Central memory CD4-positive, alpha-beta T cell (primary cell): ENCODE measurements at places on chromosomes 1 and 21.

DNA sequence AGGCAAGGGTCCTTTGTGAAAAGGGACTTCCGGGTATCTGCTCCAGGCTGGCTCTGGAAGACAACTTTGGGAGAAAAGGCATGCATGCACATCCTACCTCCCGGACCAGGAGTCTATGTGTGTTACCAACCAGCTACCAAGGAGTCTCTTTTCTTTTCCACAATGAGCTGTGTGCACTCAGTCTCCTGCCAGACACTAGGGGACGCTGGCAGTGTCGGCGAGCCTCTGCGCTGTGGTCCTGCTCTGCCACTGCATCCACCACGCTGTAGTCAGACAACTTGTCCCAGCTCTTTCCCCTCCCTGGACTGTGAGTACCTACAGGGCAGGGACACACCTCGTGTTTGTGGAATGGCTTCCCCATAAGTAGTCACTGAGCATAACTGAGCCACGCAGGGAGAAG is 5.1 kb upstream of the SSR2 start:
- no peak for DNase-seq

DNA sequence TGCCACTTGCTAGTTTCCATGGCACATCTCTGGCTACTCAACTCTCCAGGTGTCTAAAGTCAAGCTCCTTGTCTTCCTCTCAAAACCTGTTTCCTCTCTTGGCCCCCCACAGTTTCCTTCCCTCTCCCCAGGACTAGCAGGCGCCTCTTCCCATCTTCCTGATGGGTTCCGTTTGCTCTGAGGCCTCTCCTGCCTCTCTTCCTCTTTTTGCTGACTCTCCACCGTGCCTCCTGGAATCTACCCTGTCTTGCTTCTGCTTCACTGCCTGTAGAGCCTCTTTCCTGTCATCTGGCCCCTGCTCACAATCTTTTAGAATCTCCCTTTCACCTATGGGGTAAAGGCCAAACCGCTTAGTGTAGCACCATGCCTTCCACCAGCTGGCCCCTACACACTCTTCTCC is 21.8 kb upstream of the LHX4 start:
- no peak for DNase-seq

GRCh38 chr1:22457345-22457744 is 5.7 kb downstream of the ZBTB40 start:
- no peak for DNase-seq

- DNase-seq: no peak
Observed at GRCh38 chr21:45778686-45779085, 135.2 kb downstream of the PCBP3 start.

DNA sequence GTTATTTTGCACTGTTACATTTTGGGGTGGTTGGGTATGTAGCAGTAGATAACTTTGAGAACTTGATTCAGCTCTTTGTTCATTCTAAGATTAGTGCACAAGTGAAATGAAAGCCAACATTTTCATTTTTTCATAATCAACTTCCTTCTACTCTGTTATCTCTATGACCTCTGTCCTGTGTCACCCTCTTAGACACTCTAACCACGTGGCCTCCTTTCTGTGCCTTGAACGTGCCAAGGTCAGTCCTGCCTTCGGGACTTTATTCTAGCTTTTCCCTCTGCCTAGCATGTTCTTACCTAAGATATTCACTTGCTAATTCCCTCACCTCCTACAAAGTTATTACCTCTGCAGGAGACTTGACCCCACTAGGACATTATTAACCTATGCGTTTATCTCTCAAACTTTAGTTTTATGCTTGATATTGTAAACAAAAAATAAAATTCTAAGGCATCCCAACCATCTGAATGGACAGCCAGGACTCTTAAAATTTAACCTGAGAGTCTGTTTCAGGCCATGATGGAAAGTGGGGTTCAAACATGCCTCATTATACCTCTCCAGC is 19.2 kb upstream of the EDEM3 start:
- no peak for DNase-seq

GRCh38 chr1:77659879-77660593 is 22.4 kb downstream of the ZZZ3 start:
- DNase-seq: no peak

GRCh38 chr1:77553568-77554291 is 128.7 kb downstream of the ZZZ3 start:
- no peak for DNase-seq

DNA sequence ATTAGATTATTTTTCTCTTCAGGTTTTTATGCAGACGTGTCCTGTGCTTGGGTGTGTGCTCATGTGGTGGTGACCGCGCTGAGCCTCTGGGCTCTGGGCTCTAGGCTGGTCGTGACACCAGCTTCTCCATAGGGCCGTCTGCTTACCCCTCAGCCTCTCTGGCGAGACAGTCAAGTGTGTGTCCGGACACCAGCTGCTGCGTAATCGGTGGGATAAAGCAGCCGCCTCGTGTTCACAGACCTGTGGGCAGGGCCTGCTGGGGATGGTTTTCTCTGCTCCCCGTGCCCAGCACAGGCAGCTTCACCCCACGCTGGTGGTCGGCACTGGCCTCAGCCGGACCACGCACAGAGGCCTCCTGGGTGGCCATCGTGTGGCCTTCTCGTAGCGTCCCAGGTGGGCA is 33.6 kb upstream of the DIP2A start:
- no peak for DNase-seq

- DNase-seq: no peak
Observed at GRCh38 chr1:242146652-242147051, 147.8 kb upstream of the MAP1LC3C start.

GRCh38 chr1:59368008-59368670 is 71.2 kb downstream of the FGGY start:
- DNase-seq: no peak

DNA sequence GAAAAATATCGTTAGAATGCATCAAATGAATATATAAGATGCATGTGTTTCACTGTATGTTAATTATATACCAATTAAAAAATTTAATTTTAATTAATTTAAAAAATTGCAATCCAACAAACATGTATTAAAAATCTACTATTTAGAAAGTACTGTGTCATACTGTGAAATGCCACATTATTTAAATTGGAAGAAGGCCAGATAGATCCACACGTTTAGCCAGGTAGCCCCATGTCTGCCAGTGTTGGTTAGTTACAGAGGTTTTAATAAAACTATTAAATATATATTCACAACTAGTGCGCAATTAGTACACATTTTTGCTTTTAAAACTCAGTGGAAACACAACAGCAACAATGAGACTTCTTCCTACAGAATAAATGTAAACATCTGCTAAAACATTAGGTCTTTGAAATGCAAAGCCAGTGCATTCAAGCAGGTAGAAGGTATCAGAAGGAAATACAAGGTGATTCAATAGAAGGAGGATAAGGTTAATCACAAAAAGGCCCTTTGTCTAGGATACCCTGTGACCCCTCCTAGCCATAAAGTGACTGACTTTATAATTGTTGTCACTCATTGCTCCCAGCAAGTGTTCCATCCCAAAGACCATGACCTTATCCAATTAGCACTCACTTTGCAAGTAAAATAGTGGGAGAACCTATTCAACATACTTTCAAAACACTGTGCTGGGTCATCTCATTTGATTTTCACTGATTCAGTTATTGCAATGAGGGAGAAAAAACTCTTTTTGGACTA is 211.5 kb downstream of the TTLL7 start:
- no peak for DNase-seq

GRCh38 chr1:24319312-24319863 is at the start of gene GRHL3:
Gene GRHL3, plus strand, starts transcription at chr1:24319357. Its CDS starts 195 bp downstream, at chr1:24319552.
- peak; percentile 14 for DNase-seq

GRCh38 chr1:164308101-164308500 is 250.9 kb upstream of the PBX1 start:
- no peak for DNase-seq

- no peak for DNase-seq
Observed at GRCh38 chr1:165994107-165994506, 166.7 kb downstream of the UCK2 start.

DNA sequence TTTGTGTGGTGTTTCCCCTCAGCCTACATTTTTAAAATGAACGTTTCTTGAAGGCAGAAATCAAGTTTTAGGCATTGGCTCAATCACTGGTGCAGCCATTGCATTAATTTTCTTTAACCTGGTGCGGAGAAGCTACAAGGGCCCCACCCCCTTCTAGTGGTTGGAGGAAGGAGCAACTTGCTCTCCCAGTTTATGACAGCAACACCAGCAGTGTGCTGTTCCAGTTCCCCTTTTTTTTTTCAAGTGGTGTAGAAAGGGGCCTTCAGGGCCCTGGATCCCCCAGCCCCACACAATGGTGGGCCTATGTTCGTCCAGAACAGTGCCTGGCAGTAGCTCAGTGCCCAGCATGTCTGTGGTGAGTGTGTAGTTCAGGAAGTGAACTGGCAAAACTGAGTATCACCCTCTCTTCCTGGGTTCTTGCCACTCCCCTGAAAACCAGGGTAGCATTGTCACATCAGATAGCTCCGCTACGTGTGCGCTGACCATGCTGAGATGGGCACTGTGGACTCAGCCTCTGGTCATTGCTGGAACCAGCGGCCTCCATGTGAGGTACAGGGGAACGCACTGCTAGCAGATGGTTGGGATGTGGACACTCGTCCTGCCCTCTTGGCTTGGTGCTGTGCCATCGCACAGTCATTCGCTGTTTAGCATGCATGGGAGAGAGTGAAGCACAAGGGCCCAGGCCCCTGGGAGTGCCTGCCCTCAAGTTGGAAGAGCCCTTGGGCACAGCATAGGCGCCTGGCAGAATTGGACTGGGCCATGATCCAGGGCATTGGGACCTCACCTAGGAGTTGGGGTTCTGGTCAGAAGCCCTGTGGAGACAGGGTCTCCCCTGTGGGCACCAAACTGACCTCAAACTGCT is 7.2 kb downstream of the ARF1 start:
- no peak for DNase-seq

- no peak for DNase-seq
Observed at GRCh38 chr1:9320520-9321479, 28.1 kb downstream of the SPSB1 start.

GRCh38 chr1:179612361-179612760 is 20.7 kb downstream of the TDRD5 start:
- DNase-seq: no peak

DNA sequence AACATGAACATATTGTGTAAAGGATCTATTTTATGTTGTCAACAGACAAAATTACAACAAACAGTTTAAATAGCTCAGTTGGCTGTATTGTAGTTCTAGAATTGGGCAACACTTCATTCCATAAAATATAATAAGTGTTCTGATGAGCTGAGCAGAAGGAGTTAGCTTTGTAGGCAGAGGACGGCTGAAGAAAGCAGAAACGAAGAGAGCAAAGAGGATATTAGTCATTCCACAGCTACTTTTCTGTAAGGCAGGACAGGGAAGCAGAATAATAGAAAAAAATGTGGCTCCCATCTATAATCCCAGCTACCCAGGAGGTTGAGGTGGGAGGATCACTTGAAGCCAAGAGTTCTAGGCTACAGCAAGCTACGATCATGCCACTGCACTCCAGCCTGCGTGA is 20.2 kb upstream of the IVNS1ABP start:
- DNase-seq: no peak

- no peak for DNase-seq
Observed at GRCh38 chr1:59294423-59294822, 2.5 kb upstream of the FGGY start.

DNA sequence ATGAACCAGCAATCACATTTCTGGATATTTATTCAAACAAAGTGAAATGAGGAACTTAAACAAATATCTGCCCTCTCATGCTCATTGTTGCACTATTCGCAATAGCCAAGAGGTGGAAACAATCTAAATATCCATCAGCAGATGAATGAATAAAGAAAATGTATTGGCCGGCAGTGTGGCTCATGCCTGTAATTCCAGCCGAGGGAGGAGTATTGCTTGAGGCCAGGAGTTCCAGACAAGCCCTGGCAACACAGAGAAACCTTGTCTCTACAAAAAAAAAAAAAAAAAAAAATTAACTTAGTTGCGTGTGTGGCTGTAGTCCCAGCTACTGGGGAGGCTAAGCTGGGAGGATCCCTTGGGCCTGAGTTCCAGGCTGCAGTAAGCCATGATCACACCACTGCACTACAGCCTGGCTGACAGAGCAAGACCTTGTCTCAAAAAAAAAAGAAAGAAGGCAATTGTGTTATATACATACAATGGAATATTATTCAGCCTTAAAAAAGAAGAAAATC is 191.4 kb downstream of the AKT3 start:
- DNase-seq: no peak

DNA sequence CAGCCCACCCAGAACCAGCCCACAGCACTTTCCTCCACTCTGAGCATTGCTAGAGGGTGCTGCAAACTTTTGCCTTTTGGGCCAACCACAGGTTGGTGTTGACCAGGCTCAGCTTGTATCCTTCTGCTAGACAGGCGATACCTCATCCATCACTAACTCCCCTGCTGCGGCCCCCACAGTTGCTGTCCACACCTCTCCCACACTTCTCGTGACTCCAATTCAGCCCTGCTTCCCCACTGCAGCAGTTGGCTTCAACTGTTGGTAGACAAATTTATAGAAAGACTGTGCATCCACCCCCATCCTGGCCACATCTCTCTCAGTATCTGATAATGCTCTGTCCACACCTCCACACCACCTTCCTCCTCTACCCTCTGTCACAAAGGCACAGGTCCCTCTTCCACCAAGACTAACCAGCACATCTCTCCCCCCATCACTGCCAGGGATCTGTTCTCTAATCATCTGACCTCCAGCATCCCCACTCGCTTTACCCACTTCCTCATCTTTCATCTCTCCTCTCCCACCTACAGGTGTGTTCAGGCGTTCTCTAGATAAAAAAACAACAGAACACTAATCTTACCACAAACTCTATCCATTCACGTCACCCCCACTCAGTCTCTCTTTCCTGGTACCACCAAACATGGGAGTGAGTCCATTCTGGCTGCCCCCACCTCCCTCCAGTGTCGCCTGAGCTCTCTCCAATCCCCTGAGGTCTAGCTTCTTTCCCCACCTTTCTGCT is 15.8 kb upstream of the SLC25A44 start:
- DNase-seq: peak; percentile 26

- DNase-seq: no peak
Observed at GRCh38 chr1:9891207-9891606, 18.9 kb downstream of the CTNNBIP1 start.

- no peak for DNase-seq
Observed at GRCh38 chr1:35129080-35129479, 49.9 kb downstream of the ZMYM1 start.

- no peak for DNase-seq
Observed at GRCh38 chr1:59523745-59524450, 227.0 kb downstream of the FGGY start.

DNA sequence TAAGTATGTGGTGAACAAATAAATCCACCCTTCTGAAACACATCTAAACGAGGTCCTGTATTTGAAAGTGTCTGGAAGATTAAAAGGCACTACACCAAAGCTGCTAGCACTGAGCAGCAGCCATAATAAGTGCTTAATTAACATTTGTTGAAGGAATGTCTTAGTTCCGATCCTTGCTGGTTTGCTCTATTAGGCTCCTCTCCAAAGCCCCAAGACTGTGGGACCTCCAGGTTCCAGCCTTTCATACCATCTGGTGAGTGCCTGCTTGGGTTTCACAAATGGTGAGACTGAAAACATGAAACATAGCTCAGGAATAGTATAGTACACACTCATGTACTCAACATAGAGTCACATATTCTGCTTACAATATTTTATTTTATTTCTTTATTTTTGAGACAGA is 640 bp upstream of the CYP2J2 start:
- DNase-seq: no peak
